ENCODE measurements at places on chromosomes 16 and 17.

GRCh38 chr17:81479175-81480071 is 33.2 kb downstream of the ACTG1 start:
- no peak for DNase-seq

DNA sequence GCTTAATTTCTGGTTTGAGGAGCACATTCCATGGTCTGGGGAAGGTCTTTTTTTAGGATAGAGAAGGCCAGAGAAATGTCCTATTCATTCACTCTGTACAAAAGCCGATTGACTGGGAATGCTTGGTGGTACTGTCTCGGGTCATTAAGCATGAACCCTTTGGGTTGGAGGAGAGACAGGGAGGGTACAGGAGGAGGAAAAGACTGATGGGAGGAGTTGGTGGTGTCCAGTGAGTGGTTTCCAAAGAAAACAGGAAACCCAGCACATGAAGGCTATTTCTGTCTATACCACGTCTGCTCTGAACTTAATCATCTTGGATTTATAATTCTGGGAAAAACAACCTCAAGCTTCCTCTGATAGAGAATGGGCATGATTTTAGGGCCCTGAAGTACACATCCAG is 111.9 kb downstream of the XYLT1 start:
- DNase-seq, result no peak

DNA sequence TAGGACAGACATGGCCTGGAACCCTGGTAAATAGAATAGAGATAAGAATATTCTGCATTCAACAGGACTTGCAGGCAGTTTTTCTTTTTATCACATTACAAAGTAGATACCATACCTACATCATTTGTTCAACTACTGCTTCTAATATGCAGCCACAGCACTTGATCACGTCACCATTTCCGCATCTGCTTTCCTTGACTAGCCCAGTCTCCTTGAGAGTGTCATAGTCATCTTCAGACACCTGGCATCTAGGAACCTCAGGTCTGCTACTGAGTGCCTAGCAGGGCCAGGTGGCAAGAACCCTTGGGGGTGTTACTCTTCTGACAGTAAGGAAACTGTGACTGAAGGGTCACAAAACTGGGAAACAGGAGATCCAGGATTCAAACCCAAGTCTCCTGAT is 93.2 kb upstream of the TOB1 start:
- DNase-seq, result no peak

DNA sequence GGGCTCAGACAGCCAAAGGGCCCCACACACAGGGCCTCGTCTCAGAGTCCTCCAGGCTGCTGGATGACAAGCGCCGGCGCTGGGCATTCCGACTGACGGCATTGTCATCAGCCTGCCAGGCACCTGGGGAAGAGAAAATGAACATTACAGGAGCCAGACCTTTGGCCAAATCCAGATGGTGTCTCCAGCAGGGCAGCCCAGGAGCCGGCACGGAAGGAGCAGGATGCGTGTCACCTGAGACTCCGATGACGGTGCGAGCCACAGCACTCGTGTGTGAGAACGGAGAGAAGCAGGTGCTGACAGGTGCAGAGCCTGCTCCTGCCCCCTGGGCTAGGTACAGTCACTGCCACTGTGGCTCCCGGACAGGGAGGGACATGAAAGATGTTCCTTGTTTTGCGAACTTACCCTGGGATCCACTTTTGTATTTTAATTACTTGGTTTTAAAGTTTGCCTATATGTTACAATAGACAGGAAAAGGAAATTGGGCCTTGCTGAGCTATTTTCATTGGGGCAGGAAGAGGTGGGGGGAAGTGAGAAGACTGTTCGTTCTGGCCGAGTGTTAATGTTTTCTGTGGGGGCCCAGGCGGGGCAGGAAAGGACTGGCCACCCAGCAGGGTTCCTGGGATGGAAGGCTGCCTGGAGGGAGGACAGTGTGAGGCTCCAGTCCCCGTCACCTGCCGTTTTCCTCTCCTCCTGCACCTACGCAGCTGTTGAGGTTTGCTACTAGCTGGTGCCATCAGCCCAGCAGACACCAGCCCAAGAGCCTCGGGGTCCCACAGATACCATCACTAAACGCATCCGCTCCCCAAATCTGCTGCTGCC is 4.4 kb upstream of the FOXJ1 start:
- no peak for DNase-seq

DNA sequence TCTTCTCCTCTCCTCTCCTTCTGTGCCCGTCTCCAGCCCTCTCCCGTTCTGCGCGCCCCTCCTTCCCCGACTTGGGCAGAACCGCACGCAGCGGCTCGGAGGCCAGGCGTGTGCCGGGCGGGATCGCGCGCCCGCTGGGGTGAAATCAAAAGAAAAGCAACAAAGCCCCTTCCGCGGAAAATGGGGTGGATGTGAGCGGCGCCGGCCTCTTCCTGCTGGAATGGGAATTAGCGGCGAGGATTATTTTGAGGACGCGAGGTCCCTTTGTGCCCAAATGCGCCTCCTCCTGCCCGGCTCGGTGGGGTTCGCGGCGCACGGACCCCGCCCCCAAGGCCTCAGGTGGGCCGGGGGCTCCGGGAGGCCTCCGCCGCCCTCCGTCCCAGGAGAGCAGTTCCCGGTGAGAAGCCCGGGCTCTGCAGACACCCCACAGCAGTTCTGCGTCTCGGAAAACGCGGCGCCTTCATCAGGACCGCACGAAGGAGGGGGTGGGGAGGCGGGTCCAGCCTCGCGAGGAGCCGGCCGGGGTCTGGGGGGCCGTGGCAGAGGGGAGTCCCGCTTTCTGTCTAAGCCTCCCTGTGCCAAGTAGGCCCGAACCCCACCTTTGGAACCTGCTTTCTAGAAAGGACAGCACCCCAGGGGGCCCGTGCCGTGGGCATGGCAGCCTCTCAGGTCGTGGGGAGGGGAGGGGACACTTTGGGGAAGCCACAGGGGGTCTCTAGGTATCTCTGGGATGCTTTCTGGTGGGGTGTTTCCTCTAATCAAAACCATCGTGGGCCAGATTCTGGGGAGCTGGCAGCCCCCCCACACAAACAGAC is 91.0 kb upstream of the CBX4 start:
- peak; percentile 32 for DNase-seq

GRCh38 chr16:25040543-25040942 is 25.4 kb upstream of the ARHGAP17 start:
- DNase-seq, result no peak

GRCh38 chr17:70863436-70864248 is 694.3 kb downstream of the KCNJ2 start:
- DNase-seq, result no peak

- DNase-seq, result no peak
These were observed 9.2 kb upstream of the CCL22 start for GRCh38 chr16:57349212-57350031.

Measured in NCI-H1105 treated with DMSO at 0.1 percent for 48 hours (cell line).